ENCODE measurements at places on chromosomes 13 and 19. TPM values are rescaled to one million over a fixed set of nuclear protein-coding genes. Genes with fewer than 3 reads are reported as not detected.

DNA sequence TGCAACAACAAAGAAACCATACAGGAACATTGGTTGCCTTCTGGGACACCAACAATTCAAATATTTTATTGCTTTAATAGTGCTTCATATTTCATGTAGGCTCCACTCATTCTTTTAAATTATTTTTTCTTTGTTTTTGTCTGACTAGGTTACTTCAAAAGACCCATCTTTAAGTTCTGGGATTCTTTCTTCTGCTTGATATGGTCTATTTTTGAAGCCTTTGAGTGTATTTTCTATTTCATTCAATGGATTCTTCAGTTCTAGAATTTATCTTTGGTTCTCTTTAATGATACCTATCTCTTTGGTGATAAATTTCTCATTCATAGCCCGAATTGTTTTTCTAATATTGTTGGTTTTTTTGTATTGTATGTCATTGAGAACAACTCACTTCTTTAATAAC, 38.6 kb downstream of the IGFL3 start:
- H3K4me1 ChIP-seq, result no peaks in the 10 kb centered on the region
- no peak overlapping the region for H3K27ac ChIP-seq
- H3K36me3 ChIP-seq, result no peaks in the 10 kb centered on the region
- H3K27me3 ChIP-seq, result no peaks in the 10 kb centered on the region

The SLC46A3 gene
- 34.0 TPM for total RNA-seq

The EDDM13 gene
- not detected for total RNA-seq

The IGFL1 gene
- not detected for total RNA-seq

The IGFL3 gene
- not detected for total RNA-seq

GRCh38 chr19:49818649-49819370, 721 bp downstream of the MED25 start:
- no peaks in the 10 kb centered on the region for H3K4me1 ChIP-seq
- H3K27me3 ChIP-seq, result no peaks in the 10 kb centered on the region
- H3K27ac ChIP-seq, result peak overlapping the region; percentile 98
- H3K36me3 ChIP-seq, result no peaks in the 10 kb centered on the region

DNA sequence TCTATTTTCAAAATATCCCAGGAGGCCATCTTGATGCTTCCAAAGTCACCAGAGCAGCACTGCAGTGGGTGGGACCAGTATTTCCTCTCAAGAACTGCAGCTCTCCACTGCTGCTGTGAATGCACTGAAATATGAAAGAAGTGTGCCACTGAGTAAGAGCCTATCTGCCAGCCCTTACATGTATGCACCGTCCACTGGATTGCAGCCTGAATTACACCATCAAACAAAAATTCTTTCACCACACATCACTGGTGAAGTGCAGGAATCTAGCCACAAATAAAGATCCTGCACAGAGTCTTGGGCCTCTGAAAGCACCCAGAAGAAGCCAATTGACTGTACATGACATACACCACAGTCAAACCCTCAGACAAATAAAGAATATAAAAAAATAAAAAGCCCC, 249.0 kb downstream of the LHFPL6 start:
- H3K4me1 ChIP-seq, result no peaks in the 10 kb centered on the region
- no peaks in the 10 kb centered on the region for H3K36me3 ChIP-seq
- H3K27ac ChIP-seq, result no peak overlapping the region
- no peak for DNase-seq
- H3K27me3 ChIP-seq, result no peaks in the 10 kb centered on the region

GRCh38 chr19:53012006-53012405, 1.7 kb upstream of the ERVV-1 start:
- H3K4me3 ChIP-seq, result no peak overlapping the region
- H3K27me3 ChIP-seq, result no peaks in the 10 kb centered on the region
- H3K36me3 ChIP-seq, result no peaks in the 10 kb centered on the region
- no peak for DNase-seq

DNA sequence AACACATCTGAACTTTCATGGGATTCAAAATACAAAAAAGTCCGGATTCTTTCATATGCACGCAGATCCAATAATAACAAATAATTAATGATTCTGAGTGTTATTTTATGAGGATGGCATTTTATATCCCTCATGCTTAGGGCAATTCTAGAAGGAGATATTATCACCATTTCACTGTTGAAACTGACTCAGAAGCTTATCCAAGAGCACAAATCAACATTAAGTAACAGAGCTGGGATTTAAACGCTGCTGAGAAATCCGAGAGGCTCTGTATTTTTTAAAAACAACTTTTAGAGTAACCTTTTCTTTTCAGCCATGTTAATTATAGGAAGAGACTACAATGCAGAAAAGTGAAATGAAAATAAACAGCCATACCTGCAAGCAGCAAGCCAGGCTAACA, 30.3 kb downstream of the ATP7B start:
- no peak overlapping the region for H3K27ac ChIP-seq
- no peak for DNase-seq
- H3K4me3 ChIP-seq, result no peak overlapping the region
- H3K36me3 ChIP-seq, result no peaks in the 10 kb centered on the region
- no peaks in the 10 kb centered on the region for H3K4me1 ChIP-seq

The SLC5A5 gene
- total RNA-seq, result not detected

The NLRP5 gene
- total RNA-seq, result not detected

GRCh38 chr19:3516675-3517207, 10.6 kb downstream of the FZR1 start:
- no peaks in the 10 kb centered on the region for H3K27me3 ChIP-seq
- H3K27ac ChIP-seq, result peak overlapping the region; percentile 83
- H3K4me1 ChIP-seq, result no peaks in the 10 kb centered on the region
- peak; percentile 73 for DNase-seq

The KCNN1 gene
- total RNA-seq, result not detected

DNA sequence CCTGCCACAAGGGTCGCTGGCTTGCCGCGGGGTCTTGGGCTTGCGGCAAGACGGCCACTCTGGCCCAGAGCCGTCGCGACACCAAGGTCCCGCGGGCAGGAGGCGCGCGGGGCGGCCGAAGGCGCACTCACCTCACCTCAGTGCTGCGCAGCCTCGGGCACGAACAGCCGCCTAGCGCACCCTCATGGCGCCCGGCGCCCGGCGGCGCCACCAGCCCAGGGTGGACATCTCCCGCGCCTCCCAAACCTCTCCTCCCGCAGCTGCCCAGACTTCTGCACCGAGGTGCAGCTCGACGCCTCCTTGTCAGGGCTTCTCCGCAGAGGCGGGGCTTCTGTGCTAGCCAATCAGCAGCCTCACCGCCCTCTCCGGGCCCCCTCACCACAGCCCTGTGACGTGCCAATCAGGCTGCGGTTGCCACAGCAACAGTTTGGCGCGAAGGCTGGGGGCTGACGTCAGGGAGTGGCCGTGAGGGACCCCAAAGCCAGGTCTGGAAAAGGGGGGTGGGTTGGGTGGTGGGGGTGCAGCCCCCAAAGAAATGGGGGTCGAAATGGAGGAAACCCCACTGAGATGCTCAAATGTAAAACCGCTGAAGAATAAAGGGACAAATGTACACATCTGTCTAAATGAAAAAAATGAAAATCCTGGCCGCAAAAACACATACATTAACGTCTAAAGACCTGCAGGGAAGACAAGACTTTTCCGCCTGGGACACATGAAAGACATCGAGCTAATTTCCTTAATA, at the start of the genes PEG3 and ZIM2:
TSS of gene PEG3 (minus strand) at position 276 of the 742 bp plus-strand sequence. CDS start 16,071 bp downstream, outside the sequence.
TSS of gene ZIM2 (minus strand) at position 276 of the 742 bp plus-strand sequence. CDS start 16,449 bp downstream, outside the sequence.
- H3K27me3 ChIP-seq, result no peaks in the 10 kb centered on the region
- no peaks in the 10 kb centered on the region for H3K4me1 ChIP-seq
- DNase-seq, result peak; percentile 35
- no peaks in the 10 kb centered on the region for H3K36me3 ChIP-seq
- H3K4me3 ChIP-seq, result peak within 1 kb of the TSS; percentile 45
- H3K27ac ChIP-seq, result no peak within 1 kb of the TSS

The ZNF433 gene
- total RNA-seq, result 3.7 TPM

- H3K27ac ChIP-seq, result peak overlapping the region; percentile 21
- no peak overlapping the region for H3K4me3 ChIP-seq
- peaks cover 51% of the 10 kb centered on the region for H3K4me1 ChIP-seq
- H3K36me3 ChIP-seq, result peaks cover 3% of the 10 kb centered on the region
- H3K27me3 ChIP-seq, result no peaks in the 10 kb centered on the region
These were observed 10.5 kb downstream of the DAZAP1 start for GRCh38 chr19:1417681-1418495.

The TEX29 gene
- total RNA-seq, result not detected

The PLPPR2 gene
- 6.7 TPM for total RNA-seq

The MIR17HG gene
- total RNA-seq, result 3.0 TPM

DNA sequence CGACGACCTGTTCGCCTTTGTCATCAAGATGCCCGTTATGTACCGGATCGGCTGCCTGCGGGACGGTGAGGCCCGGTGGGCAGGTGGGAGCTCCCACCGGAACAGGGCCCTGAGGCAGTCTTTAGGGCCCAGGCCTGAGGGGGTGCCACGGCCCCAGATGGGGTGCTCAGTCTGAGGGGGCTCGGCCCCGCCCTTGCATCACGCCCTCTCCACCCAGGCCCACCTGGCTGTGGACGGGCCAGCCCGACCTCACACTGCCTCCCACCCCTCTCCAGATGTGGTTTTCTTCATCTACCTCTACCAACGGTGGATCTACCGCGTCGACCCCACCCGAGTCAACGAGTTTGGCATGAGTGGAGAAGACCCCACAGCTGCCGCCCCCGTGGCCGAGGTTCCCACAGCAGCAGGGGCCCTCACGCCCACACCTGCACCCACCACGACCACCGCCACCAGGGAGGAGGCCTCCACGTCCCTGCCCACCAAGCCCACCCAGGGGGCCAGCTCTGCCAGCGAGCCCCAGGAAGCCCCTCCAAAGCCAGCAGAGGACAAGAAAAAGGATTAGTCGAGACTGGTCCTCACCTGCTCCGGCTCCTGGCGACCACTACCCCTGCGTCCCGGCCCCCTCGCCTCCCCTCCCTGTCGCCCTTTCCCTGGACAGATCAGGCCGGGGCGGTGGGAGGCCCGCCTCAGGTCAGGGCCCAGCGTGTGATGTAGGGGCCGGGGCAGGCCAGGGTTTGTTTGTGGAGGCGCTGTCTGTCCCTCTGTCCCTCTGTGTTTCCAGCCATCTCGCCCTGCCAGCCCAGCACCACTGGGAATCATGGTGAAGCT, 8.7 kb upstream of the RELB start:
- no peak overlapping the region for H3K27ac ChIP-seq
- no peak for DNase-seq
- H3K36me3 ChIP-seq, result no peaks in the 10 kb centered on the region
- H3K27me3 ChIP-seq, result no peaks in the 10 kb centered on the region

GRCh38 chr13:37225414-37226070, 120.1 kb upstream of the CSNK1A1L start:
- H3K27me3 ChIP-seq, result no peaks in the 10 kb centered on the region
- no peaks in the 10 kb centered on the region for H3K36me3 ChIP-seq
- H3K4me1 ChIP-seq, result no peaks in the 10 kb centered on the region

The CYP2F1 gene
- not detected for total RNA-seq

DNA sequence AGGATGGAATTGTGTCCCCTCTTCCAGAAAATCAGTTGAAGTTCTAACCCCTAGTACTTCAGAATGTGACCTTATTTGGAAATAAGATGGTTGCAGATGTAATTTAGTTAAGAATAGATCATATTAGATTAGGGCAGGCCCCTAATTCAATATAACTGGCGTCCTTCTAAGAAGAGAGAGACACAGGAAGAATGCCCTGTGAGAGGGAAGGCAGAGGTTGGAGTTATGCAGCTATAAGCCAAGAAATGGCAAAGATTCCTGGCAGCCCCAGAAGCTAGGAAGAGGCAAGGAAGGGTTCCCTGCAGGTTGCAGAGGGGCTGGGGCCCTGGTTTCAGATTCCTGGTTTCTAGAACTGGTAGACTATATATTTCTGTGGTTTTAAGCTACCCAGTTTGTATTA, 30.0 kb downstream of the HS6ST3 start:
- H3K4me3 ChIP-seq, result no peak overlapping the region
- no peaks in the 10 kb centered on the region for H3K4me1 ChIP-seq
- no peaks in the 10 kb centered on the region for H3K27me3 ChIP-seq
- DNase-seq, result no peak
- H3K36me3 ChIP-seq, result no peaks in the 10 kb centered on the region
- no peak overlapping the region for H3K27ac ChIP-seq

DNA sequence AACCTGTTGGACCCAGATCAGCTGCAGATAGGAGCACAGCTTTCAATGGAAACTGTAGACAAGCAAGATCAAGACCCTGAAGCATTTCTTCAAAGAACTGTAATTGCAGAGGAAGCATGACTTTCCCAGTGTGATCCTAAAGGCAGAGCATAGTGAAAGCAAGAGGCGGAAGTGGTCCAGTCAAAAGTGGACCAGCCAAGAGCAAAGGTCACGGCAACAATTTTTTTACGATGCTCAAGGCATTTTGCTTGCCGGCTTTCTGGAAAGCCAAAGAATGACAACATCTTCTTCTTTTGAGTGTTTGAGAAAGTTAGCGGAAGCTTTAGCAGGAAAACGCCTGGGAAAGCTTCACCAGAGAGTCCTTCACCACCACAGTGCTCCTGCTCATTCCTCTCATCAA, 111.6 kb downstream of the RNF17 start:
- H3K4me3 ChIP-seq, result no peak overlapping the region
- no peak for DNase-seq
- no peaks in the 10 kb centered on the region for H3K27me3 ChIP-seq
- no peaks in the 10 kb centered on the region for H3K4me1 ChIP-seq
- no peaks in the 10 kb centered on the region for H3K36me3 ChIP-seq

The PEAK3 gene
- total RNA-seq, result 0.42 TPM

- DNase-seq, result no peak
- no peaks in the 10 kb centered on the region for H3K4me1 ChIP-seq
- no peaks in the 10 kb centered on the region for H3K27me3 ChIP-seq
These were observed 104.6 kb downstream of the COL4A2 start for GRCh38 chr13:110411688-110412059.

GRCh38 chr13:31681133-31681532, 58.2 kb upstream of the RXFP2 start:
- no peak for DNase-seq
- H3K36me3 ChIP-seq, result no peaks in the 10 kb centered on the region
- H3K27me3 ChIP-seq, result no peaks in the 10 kb centered on the region
- no peak overlapping the region for H3K4me3 ChIP-seq

The ZNF613 gene
- total RNA-seq, result 2.5 TPM

The ZNF317 gene
- 10.0 TPM for total RNA-seq

DNA sequence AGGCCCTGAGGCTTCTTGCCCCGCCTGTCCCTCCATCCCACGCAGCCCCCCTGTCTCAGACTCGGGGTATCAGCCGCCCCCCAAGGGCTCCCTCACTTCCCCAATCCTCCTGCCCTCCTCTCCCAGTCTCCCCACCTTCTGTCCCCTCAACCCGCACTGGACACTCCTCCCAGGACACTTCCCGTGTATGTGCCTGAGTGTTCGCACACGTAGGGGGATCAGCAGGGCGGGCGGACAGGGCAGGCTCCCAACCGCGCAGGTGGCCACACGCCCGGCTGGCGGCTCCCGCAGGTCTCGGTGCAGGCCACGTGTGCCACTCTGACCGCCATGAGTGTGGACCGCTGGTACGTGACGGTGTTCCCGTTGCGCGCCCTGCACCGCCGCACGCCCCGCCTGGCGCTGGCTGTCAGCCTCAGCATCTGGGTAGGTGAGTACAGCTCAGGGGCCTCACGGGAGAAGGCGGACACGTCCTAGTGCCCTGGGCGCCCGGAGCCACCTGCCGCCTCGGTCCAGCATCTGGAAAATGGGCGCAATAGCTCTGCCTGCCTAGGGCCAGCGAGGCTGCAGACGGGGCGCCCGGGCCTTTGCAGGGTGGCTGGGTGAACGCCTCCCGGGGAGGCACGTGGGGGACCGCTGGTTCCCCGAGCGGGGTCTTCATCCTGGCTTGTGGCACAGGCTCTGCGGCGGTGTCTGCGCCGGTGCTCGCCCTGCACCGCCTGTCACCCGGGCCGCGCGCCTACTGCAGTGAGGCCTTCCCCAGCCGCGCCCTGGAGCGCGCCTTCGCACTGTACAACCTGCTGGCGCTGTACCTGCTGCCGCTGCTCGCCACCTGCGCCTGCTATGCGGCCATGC, 2.3 kb downstream of the KISS1R start:
- H3K27me3 ChIP-seq, result peaks cover 10% of the 10 kb centered on the region
- no peak for DNase-seq
- H3K4me3 ChIP-seq, result no peak overlapping the region
- no peak overlapping the region for H3K27ac ChIP-seq
- no peaks in the 10 kb centered on the region for H3K36me3 ChIP-seq
